IPS DF 6.9 (cell line): ENCODE measurements at places on chromosomes 7 and 10.

DNA sequence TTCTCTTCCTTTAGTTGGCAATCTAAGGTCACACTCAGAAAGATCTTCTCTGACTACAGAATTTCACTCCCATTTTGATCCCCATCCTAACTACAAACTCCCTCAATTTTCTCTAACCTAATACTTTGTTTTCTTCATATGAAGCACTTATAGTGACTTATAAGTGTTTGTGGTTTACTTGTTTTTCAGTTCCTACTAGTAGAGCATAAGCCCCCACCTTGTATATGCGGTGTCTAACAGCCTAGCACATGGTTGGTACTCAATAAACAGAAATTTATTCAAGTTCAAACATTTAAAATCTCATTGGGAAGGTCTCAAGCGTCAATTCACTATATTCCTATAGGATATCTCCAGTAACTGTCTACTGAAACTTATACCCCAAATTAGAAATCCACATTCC, 35.2 kb downstream of the ANKRD26 start:
- DNase-seq = no peak
- H3K27ac ChIP-seq = no peak overlapping the region
- H3K36me3 ChIP-seq = no peaks in the 10 kb centered on the region
- H3K4me3 ChIP-seq = no peak overlapping the region
- no peaks in the 10 kb centered on the region for H3K4me1 ChIP-seq

- H3K4me1 ChIP-seq = no peaks in the 10 kb centered on the region
- no peak overlapping the region for H3K27ac ChIP-seq
- DNase-seq = no peak
- no peaks in the 10 kb centered on the region for H3K36me3 ChIP-seq
- H3K27me3 ChIP-seq = no peaks in the 10 kb centered on the region
- H3K4me3 ChIP-seq = no peak overlapping the region
Observed at GRCh38 chr10:96678725-96679124, 41.6 kb downstream of the PIK3AP1 start.

GRCh38 chr7:157469181-157470016, 132.6 kb downstream of the DNAJB6 start:
- H3K4me1 ChIP-seq = no peaks in the 10 kb centered on the region
- no peak overlapping the region for H3K27ac ChIP-seq
- no peak for DNase-seq
- no peaks in the 10 kb centered on the region for H3K27me3 ChIP-seq

GRCh38 chr10:44975431-44976331, 2.9 kb downstream of the DEPP1 start:
- H3K27me3 ChIP-seq = no peaks in the 10 kb centered on the region
- DNase-seq = no peak
- no peak overlapping the region; the same call in 1 of the 2 replicates for H3K4me3 ChIP-seq
- peaks cover 21% of the 10 kb centered on the region for H3K4me1 ChIP-seq
- H3K36me3 ChIP-seq = no peaks in the 10 kb centered on the region
